Endothelial cell (in vitro differentiated cells): ENCODE measurements at places on chromosomes 16 and 17.
A peak's percentile ranks its signal among the peaks of the same experiment; 100 is the strongest.

DNA sequence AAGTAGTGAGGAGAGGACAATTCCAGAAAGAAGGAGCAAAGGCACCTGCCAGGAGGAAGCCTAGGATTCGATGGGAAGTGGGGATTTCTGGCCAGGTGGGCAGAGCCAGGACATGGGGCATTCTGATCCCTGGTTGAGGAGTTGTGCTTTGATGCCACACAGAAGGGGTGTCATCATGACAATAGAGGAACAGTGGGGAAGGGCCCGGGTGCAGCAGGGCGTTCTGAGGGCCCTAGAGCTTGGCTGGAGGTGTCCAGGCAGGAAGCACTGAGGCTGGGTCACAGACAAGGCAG lies 4.3 kb downstream of the EVPLL start:
- no peak for DNase-seq

DNA sequence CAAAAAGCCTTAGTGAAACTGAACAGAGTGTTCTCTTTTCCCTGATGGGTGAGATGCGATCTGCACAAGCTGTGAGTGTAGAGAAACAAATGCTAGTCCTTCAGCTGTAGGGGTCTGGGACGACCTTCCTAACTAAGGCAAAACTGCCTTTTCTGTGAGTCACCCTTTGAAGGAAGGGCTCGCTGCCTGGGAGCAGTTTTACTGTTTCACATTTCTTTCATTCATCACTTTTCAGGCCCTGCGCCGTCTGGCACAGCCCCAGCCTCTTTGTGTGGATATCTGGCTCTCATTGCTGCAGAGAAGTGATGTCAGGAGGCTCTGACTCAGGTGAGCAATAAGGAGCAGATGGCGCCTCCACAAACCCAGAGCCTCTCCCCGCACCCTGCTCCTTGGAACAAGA lies 57.4 kb downstream of the HS3ST3A1 start:
- no peak for DNase-seq

DNA sequence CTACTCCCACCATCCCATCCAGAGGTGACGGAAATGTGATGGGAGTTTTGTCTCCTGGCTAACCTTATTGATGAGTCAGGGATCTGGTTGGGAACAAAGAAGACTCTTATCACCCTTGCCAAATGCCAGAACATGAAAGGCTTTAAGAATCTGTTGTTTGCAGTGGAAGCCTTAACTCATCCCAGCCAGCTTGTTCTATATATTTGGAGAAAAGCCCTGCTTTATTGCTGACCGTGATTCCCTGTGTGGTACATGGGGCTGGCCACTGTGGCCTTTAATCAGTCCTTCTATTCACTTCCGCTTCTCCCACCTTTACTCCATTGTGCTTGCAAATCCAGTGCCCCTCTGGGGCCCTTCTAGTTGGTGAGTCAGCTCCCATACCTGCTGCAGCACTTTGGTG lies 156.6 kb downstream of the PHKB start:
- DNase-seq: no peak

- no peak for DNase-seq
Observed at GRCh38 chr16:19771796-19772195, 53.7 kb downstream of the IQCK start.

GRCh38 chr17:44826123-44826790 lies 3.8 kb downstream of the GJC1 start:
- DNase-seq: no peak

DNA sequence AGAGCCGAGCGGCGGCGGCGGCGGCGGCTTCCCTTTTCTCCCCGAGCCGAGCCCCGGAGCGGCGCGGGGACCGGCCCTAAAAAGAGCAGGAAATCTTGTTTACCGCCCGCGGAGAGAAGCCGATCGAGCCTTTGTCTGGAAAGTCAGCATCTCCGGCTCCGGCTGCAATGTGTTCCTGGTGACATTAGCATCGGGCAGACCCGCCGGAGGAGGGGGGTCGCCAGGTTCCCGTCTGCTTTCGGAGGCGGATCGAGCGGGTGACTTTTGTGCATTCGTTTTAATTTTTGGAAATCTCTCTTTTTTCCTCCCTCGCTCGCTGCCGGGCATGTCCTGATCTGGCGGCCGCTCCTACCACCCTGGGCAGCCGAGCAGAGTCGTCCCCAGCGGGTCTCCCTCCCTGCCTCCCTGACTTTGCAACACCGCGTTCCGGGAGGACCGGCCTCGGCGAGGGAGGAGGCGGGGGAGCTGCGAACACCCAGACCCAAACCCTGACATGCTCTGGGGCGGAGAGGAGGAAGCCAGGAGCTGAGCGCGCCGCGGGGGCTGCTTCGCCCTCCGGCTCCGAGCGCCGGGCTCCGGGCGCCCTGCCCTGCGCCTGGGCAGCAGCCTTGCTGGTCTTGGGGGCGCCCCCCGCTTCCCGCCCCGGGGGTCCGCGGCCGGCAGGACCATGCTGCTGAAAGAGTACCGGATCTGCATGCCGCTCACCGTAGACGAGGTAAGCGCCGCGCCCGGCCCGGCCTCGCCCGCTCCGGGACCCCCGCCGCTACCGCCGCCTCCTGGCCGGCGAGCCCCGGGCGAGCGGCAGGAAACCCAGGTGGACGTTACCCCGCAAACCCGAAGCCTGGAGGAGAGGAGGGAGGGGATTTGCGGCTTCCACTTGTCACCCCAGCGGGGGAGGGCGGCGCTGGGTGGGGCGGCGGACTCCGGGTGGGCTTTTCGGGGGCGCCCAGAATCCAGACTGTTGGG lies 690 bp downstream of the PITPNC1 start:
- peak; percentile 60 for DNase-seq

DNA sequence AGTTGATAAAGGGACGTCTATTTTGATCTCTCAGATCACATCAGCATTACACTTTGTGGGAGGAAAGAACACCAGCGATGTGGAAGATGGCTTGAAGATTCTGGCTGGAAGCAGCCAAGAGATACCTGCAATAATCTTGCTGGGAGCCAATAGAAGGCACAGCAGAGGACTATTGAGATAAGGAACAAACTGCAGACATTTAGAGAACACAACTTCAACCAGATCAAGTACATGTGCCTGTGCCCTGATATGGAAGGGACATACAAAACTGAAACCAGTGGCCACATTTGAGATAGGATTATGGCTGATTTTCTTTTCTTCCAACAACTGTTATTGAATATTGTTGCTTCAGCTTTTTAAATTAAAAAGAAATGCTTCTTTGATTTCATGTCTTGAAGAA lies 18.6 kb upstream of the PSMD7 start:
- DNase-seq: no peak

DNA sequence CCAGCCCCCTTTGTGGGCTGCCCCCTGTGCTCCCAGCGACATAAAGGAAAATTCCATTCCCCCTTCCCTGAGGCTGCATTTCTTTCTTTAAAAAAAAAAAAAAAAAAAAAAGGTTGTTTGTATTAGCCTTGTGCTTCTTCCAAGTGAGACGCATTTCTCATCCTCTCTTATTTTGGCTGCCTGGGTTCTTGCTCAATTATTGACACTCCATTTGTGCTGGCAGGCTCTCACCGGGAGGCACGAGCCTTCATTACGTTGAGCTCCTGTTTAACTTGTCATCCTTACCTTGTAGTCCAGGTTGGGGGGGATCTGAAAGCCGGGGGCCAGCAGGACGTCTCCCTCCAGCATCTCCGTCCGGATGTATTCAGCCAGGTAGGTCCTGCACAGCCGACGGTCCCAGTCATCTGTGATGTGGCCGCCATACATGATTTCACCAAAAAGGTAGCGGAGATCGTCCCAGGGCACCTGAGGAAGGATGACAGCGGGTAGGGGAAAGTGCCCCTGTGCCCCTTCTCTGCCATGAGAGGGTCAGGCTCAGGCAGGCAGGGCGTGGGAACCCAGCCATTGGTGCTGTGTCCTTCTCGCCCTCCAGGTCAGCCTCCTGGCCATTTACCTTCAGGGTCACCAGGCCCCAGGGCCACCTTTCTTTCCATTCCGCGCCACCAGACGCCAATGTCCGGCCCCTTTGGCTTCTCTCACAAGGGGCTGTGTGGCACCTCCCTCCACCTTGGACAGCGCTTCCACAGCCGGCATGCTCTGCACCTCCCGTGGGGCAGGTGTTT lies 50.6 kb downstream of the PGS1 start:
- DNase-seq: no peak

DNA sequence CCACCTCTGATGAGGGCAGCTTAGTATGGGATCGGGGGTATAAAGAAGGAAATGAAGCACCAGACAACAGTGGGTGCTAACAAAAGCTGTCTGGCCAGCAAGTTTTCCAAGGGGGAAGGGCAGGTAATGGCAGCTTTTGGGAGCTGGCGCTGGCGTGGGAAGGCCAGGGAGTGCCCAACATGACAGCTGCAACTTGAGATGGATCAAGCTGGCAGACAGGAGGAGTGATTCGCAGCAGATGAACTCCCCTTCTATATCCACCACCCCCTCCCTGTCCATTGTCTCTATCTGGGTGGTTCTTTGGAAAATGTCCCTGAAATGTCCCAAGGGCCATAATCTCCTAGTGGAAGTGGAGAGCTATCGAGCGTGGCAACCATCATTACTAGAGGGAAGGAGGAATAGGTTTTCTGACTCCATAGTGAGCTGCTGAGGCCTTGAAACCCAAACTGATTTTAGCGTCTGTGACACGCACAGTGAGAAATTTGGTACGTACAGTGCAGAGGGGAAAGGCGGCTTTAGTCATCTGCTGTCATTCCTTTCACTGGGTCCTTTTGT lies 4.8 kb upstream of the INPP5K start:
- no peak for DNase-seq

GRCh38 chr16:19657831-19658230 lies 60.2 kb downstream of the KNOP1 start:
- DNase-seq: no peak

- peak; percentile 15 for DNase-seq
Observed at GRCh38 chr16:51155199-51155607, 4.1 kb upstream of the SALL1 start.

DNA sequence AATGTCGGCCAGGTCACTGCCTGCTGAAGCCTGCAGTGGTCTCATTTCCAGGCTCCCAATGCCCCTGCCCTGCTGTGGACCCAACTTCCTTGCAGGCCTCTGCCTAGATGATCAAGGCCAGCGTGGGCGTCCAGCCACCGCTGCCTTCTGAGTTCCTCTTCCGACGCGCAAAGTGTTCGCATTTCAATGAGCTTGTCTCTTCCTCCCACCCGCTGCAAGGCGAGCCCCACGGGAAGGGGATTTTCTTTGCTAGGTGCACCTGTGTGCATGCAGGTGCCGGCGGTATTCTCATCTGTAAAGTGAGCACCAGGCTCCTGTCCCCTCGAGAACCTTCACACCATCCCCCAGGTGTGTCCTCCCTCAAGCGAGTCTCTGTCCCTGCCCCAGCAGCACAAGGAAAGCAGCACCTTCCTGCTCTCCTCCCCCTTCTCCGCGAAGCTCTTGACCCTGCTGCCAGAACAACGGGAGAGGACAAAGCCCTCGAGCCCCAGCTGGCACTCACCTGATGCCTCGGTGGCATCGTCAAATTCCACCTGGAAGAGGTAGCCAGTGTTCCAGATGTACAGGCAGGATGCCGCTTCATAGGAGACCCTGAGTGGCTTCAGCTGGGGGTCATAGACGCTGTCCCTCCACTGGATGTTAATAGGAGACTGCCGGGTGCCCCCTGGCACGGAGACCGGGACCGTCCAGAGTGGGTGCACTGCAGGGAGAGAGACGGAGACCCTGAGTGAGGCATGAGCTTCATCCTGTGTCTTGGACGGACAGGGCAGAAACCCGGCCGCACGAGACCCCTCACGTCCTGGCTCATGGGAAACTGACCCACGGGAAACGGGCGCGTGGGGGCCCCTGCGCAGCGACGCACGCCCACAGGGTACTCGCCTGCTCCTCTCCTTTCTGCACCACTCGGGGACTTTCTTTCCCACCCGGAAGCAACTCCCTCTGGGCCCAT lies 9.8 kb downstream of the CA5A start:
- DNase-seq: no peak

DNA sequence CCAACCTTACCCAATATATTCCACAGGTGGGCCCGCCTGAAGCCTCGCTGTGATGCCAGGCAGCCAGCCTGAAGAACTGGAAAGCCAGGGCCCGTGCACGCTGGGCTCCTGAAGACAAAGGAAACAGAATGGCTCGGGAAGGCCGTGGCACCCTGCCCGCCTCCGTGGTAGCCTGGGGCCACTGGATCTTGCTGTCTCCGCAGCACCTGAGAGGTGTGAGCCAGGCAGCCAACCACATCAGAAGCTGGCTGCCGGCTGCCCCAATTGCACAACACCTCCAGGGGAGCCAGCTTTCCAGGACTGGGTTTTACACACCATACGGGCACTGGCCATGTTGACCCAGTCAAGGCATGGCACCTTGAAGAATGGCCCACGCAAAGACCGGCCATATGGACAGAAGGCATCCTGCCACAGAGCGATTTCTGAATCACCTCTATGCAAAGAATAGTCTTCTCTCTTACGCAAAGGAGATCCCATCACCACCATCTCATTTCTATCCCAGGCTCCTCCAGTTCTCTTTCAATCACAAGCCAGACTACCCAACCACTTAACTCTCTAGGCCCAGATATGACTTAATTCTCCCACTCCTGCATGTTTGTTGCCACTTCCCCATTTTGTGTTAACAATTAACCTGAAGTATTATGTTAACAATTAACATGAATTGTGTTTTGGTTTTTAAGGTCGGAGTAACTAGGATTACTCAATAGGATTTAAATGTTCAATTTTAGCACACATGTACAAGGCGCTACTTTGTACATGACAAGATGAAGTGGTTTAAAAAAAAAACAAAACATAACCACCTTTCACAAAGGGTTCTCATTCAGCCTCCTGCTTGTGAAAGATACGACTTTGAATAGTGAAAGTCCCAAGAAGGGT lies 32.1 kb downstream of the ZFHX3 start:
- no peak for DNase-seq

- no peak for DNase-seq
Observed at GRCh38 chr17:38741921-38742410, 6.2 kb downstream of the PCGF2 start.

DNA sequence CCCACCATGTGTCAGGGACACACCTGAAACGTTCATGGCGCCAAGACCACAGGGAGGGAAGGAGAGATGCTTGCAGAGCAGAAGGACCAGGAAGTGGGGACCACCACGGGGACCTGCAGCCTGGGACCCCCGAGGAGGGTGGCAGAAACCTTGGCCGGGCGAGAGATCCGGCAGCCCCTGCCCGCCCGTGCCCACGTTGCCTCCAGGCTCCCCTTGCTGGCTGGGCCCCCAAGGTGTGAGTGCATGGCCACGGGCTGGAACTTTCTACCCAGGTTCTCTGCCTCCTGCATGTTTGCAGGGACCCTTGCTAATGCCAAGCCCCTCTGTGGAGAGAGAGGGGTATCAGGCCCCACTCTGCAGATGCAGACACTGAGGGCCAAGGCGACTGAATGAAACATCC lies 50.4 kb downstream of the USP22 start:
- no peak for DNase-seq

DNA sequence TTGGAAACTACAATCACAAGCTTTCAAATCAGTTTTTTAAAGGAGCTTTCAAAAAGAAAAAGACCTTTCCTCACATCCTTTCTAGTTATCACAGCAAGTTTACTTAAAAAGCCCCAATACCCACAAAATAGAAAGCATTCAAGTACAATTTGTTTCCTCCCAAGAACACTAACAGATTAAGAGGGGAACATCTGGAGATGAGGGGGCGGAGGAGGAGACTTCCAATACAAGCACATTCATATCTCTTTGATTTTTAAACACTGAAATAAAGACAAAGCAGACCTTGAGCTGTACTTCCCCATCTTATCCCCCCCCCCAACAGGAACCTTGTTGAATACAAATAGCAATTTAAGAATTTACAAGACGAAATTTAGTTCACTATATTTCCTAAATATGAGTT lies 2.0 kb downstream of the YWHAE start:
- no peak for DNase-seq
